ENCODE measurements at places on chromosomes 11 and 22.

DNA sequence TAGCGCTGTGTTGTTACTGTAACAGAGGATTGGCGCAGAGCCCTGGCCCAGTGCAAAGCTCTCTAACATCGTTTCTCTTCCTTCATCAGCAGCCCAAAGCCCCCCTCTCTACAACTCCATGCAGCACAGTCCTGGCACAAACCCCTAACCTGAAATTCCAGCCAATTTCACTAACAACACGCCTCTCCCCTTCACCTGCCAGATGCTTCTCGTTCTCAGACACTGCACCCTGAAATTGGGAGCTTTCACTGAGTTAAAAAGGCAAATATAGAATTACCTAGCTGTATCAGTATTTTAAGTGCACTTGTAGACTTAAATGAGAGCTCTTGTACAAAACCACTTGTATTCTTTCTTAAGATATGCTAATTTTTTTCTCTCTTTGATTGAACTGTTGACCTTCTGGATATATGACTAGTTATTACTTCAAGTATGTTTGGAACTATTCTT is 16.3 kb downstream of the GRAP2 start:
- DNase-seq: no peak

DNA sequence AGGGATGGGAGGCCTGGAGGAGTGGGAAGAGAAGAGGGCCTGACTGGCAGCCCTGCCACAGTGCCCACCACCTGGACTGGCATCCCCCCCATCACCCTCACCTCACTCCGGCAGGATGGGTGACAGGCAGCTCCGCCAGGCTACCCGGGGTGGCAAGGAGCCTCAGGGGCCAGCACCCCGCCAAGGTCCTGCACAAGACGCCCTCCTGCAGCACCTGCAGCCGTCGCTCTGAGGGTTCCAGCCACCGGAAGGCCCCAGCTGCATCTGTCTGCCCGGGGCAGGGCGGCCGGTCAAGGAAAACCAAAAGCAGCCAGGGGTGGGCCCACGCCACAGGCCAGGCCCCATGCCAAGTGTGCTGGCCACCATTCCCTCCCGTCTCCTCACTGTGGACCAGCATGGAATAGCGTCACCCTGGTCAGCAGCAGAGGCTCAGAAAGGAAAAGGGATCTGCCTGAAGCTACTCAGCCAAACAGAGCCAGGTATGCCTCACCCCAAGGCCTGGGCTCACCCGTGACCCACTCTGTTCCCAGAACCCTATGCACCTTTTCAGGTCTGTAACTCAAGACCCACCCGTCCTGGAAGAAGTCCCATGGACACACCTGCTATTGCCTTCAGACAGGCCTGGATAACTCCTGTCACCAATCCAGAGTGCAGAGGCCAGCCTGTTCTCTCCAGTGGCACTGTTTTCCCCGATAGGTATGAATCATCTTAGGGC is 7.0 kb downstream of the RHBDD3 start:
- no peak for DNase-seq

GRCh38 chr11:61161190-61162091 is at the start of gene VPS37C:
Gene VPS37C (minus strand): TSS chr11:61161426. CDS start chr11:61138829, 22,597 bp downstream.
- no peak for DNase-seq

DNA sequence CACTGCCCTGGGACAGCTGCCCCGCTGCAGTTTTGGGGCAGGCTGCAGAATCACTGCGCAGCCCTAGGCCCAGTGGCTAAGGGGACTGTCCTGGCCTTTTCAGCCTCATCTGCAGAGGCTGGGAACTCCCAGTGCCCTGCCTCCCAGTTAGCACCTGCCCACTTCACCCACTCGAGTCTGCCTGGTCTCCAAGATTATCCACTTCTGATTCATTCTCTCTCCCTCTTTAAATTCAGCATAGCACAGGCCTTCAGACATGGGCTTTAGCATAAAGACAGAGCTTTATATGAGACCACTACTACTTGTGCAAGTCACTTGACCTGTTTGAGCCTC is 8.9 kb downstream of the DAGLA start:
- DNase-seq: no peak

DNA sequence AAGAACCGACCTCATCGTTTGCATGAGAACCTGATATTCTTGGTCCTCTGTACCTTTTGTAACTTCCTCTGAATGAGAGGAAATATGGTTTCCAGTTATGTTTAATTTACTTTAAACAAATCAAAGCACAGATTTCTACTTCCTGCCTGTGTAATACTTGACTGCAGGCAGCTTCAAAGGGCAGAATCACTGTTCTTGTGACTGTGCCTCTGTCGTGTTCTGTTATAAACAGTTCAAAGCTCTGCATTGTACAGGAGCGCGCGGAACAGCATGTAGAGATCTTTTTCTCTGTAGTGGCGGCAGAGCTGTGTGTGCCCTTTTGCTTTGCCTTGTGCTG is 73.2 kb upstream of the CLDN5 start:
- DNase-seq: no peak

DNA sequence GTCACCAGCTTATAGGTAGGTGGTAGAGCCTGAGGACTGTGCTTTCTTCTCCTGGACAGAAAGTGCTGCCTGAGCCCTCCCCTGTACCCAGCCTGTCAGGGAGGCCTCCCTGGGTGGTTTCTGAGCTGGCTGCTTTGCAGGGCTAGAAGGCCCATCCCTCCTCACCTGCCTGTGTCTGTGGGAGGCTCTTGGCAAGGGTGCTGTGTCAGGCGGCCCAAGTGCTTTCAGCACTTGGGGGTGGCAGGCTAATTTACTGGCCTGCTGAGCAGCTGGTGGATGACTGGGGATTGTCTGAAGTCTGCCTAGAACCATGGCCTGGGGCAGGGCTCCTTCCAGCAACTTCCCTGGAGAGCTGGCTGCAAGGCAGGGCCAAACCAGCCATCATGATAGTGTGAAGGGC is 139.0 kb upstream of the NAV2 start:
- no peak for DNase-seq

- no peak for DNase-seq
Measured at GRCh38 chr11:44286268-44286880, 23.6 kb downstream of the ALX4 start.

DNA sequence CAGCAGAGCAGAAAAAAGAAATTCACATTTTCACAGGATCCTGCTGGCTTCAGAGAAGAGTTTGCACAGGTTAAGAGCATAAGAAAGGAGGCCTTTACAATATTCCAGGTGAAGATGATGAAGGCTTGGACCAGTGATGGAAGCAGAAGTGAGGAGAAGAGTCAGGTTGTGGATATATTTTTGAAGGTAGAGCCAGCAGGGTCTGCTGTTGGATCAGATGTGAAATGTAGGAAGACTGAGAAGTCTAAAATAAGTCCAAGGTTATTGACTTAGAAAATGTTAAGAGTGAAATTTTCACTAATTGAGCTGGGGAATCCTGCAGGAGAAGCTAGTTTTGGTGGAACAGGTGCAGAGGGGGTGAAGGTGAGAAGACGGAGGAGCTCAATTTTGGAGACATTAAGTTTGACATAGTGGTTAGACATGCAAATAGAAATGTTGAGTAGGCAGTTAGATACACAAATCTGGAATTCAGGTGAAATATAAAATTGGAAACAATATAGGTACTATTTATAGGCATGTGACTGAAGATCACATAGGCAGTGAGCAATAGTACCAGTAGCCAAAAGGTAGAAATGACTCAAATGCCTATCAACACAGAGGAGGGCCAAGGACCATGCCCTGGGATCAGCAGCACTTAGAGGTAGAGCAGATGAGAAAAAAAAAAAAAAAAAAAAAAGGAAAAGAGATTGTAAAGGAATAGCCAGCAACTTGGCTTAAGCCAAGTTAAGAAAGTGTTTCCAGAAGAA is 252.0 kb downstream of the AASDHPPT start:
- DNase-seq: no peak

- no peak for DNase-seq
Measured at GRCh38 chr11:47469361-47470179, 20.6 kb upstream of the RAPSN start.

DNA sequence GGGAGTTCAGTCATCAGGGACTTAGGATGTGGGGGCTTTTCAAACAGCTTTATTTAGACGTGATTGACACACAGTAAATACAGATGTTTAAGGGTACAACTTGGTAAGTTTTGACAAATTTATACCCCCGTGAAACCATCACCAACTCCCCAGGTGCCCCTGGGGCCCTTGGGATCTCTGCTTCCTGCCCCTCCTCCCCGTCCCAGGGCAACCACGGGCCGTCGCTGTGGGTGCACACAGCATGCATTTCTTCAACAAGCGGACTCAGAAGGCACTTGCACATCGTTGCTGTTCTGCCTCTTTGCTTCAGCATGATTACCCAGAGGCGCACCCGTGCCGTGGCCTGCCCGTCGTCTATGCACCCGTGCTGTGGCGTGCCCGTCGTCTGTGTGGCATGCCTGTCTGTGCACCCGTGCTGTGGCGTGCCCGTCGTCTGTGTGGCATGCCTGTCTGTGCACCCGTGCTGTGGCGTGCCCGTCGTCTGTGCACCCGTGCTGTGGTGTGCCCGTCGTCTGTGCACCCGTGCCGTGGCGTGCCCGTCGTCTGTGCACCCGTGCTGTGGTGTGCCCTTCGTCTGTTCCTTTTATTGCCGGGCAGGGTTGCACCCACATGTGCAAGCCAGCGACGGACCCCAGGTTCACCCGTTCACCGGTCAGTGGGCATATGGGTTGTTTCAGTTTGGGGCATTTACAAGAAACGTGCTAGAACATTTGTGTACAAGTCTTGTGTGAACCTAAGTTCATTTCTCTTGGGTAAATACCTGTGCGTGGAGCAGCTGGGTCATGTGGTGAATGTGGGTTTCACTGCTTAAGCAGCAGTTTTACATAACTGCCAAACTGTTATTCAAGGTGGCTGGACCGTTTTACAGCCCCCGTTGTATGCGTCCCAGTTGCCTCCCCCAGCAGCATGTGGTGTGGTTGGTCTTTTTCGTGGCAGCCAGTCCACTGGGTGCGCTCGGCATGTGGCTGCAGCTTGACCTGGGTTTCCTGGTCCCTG is 8.3 kb downstream of the CD81 start:
- no peak for DNase-seq

DNA sequence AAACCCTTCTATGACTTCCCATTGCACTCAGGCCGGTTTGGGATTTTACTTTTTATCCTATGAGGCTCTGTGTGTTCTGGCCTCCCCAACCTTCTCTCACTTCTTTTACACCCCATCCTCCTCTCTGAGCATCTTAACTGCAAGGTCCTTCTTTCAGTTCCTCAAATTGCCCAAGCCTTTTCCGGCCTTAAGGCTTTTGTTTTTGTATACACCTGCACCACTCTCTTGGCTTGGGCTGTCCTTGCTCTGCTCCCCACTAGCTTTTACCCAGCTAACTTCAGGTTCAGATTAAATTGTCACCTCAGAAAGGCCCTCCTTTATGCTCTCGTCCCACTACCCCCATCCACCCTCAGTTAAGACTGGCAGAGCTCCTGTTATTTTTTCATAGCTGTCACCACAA is 55.5 kb downstream of the FAM83F start:
- DNase-seq: no peak

- DNase-seq: no peak
Measured at GRCh38 chr11:1326435-1327063, 17.1 kb upstream of the TOLLIP start.

GRCh38 chr11:122394313-122394712 is 261.2 kb upstream of the UBASH3B start:
- DNase-seq: no peak

DNA sequence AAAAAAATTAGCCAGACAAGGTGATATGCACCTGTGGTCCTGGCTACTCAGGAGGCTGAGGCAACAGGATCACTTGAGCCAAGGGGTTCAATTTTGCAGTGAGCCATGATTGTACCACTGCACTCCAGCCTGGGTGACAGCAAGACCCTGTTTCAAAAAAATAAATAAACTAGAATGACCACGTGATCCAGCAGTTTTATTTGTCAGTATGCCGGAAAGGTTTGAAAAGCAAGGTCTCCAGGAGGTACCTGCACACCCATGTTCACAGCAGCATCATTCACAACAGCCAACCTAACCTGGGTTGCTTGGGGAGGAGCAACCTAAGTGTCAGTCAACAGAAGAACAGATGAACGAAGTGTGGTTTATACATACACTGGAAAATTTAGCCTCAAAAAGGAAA is 78.7 kb upstream of the SEPTIN5 start:
- no peak for DNase-seq

GRCh38 chr11:64933935-64934681 is 1.6 kb downstream of the GPHA2 start:
- DNase-seq: no peak
